ENCODE measurements at places on chromosomes 2 and 18.

DNA sequence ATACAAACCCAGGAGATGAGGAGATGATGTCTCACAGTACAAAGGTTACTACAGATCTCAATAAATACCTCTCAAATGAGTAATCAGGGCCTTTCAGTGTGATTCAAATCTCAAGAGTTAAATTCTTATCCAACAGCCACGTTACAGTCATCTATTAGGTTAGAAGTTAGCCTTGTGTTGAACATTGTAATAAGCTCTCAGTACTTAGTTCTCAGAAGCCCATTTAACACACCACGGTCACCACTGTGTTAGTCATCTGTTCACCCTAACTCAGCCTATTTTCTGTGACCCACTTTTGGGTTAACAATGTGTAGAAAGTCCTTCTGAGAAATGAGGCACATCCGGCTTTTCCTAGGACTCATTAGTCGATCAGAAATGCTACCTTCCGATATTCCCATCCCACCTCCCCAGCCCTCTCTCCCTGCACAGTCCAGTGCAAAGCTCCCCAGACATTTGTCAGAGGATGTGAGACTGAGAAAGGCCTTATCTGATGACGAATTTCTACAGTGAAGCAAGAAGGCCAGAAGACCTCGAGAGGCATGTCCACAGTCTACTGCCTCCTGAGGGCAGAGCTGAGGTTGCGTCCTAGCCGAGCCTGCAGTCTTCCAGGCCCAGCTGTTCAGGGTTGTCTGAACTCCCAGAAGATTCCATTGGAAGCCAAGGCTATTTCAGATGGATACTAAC is 92.6 kb downstream of the ACTR2 start:
- DNase-seq, result no peak

DNA sequence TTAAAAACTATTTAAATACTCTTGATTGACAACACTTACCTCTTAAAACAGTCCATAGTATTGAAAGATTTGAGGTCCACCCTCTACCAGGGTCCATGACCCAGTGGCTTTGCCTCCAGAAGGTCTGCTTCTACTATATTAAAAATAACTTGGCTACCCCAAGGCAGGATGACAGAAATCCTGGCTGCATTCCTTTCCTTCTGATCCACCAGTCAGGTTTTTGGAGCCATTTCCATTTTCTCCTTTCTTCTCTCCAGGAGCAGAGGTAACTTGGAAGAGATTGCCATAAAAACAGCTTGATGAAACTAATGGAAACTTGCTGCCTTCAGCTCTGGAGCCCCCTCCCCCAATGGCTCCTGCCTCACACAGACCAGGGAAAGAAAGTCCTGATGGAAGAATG is 2.6 kb upstream of the FAM171B start:
- DNase-seq, result no peak

DNA sequence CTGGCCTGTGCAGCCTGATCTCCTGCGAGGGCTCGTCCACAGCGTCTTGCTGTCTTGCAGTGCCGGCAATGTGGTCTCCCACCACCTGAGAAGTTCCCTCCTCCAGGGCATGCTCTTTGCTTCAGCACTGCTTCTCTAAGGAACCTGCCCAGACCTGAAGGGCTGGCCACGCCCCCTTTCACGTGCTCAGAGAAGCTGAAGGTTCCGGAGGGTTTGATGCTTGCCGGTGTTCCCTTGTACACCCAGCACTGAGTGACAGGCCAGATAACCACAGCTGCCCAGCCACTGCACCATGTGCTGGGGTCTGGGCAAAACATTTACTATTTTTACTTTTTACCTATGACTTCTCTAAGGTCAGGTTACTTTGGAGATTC is 1.7 kb upstream of the POLR2D start:
- peak; percentile 72 for DNase-seq

DNA sequence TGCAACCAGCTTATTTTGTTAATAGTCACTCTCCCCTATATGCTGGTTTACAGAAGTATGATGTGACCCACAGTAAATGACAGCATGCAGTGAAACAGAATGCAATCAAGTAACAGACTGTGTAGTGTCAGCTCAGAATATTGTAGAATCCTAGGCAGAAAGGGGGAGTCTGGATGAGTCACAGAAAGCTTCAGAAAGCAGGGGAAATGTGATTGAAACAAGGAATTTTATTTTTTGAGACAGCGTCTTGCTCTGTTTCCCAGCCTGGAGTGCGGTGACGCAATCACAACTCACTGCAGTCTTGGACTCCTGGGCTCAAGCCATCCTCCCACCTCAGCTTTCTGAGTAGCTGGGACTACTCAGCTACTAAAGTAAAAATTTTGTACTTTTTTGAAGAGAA is 219.9 kb upstream of the FBXO11 start:
- DNase-seq, result no peak

GRCh38 chr2:241948901-241949735 is 79.6 kb downstream of the RTP5 start:
- no peak for DNase-seq

DNA sequence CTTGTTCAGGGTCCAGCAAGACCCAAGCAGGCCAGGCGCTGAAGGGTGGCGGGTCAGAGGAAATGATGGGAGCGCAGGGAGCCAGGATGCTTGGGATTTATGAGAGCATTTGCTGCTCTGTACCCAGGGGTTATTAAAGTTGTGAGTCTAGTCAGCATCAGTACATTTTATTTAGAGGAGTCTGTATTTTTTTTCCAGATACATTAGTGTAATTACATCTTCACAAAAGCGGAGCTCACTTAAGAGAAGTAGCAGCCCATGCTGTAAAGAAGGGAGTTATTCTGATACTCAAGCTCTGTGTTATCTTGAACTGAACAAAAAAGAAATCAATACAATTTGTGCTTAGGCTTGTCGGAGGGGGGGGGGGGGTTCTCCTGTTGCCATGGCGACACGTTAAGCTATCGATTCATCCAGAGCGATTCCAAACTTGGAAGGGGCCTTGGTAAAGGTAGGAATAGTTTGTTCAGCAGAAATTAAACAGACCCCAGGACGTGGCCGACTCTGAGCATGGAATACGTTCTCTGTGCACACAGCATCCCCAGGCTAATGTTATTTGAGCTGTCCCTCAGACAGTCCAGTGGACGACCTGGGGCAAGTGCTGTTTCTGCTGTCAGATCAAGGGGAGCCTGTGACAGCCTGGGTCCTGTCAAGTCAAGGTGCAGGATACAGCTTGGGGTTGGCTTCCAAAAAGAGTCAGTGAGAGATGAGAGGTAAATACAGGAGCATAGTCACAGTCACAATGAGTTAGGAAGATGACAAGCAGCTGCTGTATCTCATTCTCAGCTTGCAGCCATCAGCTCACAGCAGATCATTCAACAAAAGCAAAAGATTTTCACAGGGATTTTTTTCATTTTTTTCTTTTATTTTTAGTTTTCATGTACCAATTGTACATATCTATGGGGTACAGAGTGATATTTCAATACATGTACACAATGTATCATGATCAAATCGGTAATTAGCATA is 387.6 kb downstream of the DCDC2C start:
- no peak for DNase-seq

DNA sequence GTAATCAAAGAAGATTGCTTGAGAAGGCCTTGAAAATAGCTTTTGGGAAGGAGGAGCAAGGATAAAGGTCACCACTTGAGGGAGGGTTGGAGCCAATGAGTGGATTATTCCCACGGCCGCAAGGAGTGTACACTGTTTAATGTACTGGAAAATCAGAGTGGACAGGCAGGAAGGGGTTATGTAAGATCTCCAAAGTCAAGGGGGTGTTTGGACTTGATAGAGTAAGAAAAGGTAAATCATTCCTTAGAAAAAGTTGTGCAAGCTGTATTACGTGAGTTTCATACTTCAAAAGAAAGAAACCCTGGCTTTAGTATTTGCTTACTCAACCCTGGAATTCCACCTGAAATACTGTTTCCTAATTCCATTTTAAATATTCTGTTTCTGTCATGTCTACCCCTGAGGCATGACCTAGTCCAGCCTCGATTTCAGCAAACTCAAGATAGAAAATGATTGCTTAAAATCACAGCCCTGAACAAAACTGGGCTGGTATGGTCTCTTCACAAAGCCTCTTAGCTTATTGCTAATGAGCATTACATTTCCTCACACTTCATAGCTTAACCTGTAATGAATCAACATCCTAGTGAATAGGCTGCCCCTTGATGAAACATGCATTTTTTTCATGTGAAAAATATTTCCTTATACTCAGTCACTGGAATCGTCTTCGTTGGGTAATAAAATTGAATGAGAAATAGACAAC is 1.1 kb downstream of the MREG start:
- no peak for DNase-seq

DNA sequence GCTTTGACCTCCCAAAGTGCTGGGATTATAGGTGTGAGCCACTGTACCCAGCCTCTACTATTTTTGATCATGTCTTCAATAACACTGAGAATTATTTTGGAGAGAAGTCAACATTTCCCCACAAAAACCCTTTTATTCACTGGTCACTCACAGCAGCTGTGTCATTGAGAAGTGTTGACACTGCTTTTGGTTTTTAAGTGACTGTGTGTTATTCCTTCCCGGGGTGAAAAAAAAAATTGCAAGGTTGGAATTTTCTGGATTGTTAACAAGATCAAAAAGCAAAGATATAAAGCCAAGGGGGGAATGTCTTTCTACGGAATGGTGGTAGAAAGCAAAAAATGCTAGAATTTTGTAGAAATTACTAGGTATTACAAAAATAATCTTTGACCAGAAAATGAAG is 61.5 kb downstream of the TANC1 start:
- no peak for DNase-seq

GRCh38 chr2:211407076-211407475 is 850.7 kb downstream of the CPS1 start:
- DNase-seq, result no peak

DNA sequence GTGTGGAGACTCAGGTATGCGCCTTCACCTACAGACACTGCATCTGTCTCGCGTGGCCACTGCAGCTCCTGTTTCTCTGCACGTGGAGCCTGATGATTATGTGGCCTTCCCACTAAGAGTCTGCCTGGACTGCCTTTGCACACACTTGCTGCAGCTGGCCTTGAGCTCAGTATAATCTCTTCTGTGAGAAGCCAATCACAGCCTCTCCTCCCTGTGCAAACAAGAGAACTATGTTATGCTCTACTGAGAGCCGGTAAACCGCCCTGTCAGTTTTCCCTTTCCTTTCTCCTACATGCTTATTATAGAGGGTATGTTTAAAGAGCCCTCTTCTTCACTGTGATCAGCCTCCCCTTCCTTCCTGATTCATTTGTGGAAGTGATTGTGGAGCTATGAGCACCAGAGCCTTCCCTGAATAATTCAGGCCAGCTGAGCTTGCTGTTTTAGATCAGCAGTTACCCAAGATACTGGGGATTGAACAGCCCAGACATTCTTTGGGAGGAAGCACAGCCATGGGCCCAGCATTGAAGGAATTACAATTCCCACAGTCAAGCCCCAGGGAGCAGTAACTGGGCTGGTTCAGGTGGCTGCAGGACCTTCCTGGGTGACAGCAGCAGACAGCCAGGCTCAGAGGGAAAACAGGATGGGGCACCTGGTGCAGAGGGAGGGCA is 3.7 kb upstream of the TGFA start:
- DNase-seq, result no peak

GRCh38 chr2:171583566-171583965 is 61.3 kb downstream of the CYBRD1 start:
- DNase-seq, result no peak

DNA sequence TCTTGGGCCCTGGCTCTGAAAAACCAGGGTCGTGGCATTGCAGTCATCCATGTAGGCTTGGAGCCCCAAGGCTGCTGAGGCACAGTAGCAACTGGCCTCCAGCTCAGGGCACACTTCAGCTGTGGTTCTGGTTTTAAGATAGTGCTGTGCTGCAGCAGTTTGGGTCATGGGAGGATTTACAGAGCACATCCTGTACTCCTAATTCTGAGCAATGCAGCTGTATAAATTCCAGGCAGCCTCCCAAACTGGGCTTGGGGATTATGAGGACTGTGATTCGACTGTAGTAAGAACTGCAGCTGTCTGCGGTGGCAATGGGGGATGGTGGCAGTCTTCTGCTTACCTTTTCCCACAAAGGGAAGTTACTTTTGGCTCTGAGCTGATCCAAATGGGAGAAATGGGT is 536.3 kb upstream of the GCFC2 start:
- no peak for DNase-seq

GRCh38 chr2:168740360-168740759 is 62.1 kb upstream of the NOSTRIN start:
- no peak for DNase-seq

GRCh38 chr2:1590596-1591460 is 153.5 kb downstream of the PXDN start:
- no peak for DNase-seq

DNA sequence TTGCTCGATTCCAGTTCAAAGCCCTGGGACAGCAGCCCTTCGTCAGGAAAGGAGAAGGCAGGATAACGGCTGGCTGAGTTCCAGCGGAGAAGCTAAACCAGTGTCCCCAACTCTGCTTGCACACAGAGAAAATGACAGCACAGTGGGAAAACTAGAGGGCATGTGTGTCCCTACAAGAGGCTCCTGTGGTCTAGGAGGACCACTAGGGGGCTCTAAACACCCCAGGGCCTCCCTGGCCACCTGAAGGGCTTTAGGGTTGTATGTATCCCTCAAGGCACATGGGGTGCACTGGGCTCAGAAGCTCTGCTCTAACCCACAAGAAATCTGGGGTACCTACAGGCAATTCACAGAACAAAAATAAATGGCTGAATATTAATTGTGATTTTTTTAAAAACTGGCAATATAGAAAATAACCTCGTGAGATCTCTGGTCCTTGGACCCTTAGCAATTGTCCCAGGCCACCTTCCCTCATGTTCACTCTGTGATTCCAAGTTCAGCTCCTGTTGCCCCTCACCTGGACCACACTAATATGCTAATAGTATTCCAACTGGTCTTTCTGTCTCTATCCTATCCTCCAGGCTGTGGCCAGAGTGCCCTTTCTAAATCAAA is 17.5 kb downstream of the STAT1 start:
- peak; percentile 49 for DNase-seq

DNA sequence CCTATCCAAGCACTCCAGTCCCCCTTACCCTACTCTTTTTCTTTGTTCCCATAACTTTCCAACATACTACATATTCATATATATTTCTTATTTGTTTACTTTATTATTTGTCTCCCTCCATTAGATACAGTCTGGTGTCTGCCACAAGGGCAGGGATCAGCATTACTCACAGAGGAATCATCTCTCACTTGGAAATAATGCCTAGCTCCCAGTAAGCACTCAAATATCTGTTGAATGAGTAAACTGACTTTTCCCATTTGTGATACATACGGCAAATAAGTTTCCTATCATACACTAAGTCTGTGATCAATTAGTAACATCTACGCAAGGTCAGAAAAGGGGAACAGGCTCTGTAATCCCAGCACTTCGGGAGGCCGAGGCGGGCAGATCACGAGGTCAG is 18.7 kb downstream of the C1D start:
- no peak for DNase-seq

- DNase-seq, result no peak
These were observed 14.3 kb upstream of the MAP3K2 start for GRCh38 chr2:127401757-127402695.

- no peak for DNase-seq
These were observed 142.9 kb upstream of the FIGN start for GRCh38 chr2:163878718-163879117.

- DNase-seq, result no peak
These were observed 84.1 kb upstream of the PAPOLG start for GRCh38 chr2:60671966-60672365.

Data from activated CD4-positive, alpha-beta T cell treated with anti-CD3 and anti-CD28 coated beads, Interleukin-2, amount 10 ng/mL, durations not matched to agents 7 days and 5 days (primary cell).